Gastroesophageal sphincter (tissue), 4 donors: ENCODE measurements at places on chromosomes 2 and 18.

DNA sequence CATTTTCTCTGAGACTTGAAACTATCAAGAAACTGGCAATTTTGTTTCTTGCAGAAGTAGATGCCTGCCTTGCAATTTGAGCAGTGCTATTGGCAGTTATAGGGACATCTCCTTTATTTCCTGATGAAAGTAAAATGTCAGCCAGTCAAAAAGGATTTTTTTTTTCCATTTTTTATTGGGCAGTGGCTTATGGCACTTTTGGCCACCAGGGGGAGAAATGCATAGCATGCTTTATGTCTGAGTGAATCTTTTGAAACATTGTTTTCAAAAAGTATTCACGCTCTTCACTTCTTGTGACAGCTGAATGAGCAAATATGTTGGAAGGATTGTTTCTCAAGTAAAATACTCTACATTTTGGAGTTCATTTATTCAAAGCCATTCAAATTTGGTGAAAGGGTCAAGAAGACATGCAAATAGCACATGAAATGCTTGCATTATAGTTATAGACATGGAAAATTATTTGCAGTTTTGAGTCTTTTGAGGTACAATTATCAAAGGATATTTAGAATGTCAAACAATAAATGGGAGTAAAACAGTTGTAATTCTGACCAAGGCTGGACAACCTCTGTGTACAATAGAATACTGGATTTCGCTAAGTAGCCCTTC lies 491.0 kb downstream of the CDH2 start:
- no peak overlapping the region for H3K27ac ChIP-seq
- no peaks in the 10 kb centered on the region for H3K36me3 ChIP-seq
- ATAC-seq = no peak
- no peak overlapping the region for H3K4me3 ChIP-seq
- H3K4me1 ChIP-seq = no peaks in the 10 kb centered on the region
- H3K27me3 ChIP-seq = no peaks in the 10 kb centered on the region

- H3K4me1 ChIP-seq = no peaks in the 10 kb centered on the region
- no peaks in the 10 kb centered on the region for H3K27me3 ChIP-seq
- H3K4me3 ChIP-seq = no peak overlapping the region
- ATAC-seq = no peak
- peaks cover 56% of the 10 kb centered on the region for H3K36me3 ChIP-seq
- no peak overlapping the region for H3K27ac ChIP-seq
These were observed 48.7 kb downstream of the ST3GAL5 start for GRCh38 chr2:85840091-85840490.

- peak overlapping the region; percentile 97 for H3K4me3 ChIP-seq
- no peaks in the 10 kb centered on the region for H3K27me3 ChIP-seq
- H3K36me3 ChIP-seq = no peaks in the 10 kb centered on the region
- H3K27ac ChIP-seq = peak overlapping the region; percentile 88
- ATAC-seq = peak; percentile 20
These were observed 502 bp downstream of the MERTK start for GRCh38 chr2:111898703-111899514.

GRCh38 chr18:33696332-33697162 lies 118.5 kb downstream of the ASXL3 start:
- H3K4me3 ChIP-seq = no peak overlapping the region
- no peaks in the 10 kb centered on the region for H3K27me3 ChIP-seq
- H3K4me1 ChIP-seq = no peaks in the 10 kb centered on the region

GRCh38 chr2:208135794-208136715 lies 6.4 kb upstream of the CRYGC start:
- H3K27me3 ChIP-seq = no peaks in the 10 kb centered on the region
- H3K4me1 ChIP-seq = peaks cover 26% of the 10 kb centered on the region
- no peak overlapping the region for H3K4me3 ChIP-seq
- H3K36me3 ChIP-seq = no peaks in the 10 kb centered on the region

GRCh38 chr2:170313347-170313991 lies 135.5 kb downstream of the MYO3B start:
- no peaks in the 10 kb centered on the region for H3K4me1 ChIP-seq
- no peaks in the 10 kb centered on the region for H3K36me3 ChIP-seq
- peaks cover 12% of the 10 kb centered on the region for H3K27me3 ChIP-seq
- no peak for ATAC-seq

DNA sequence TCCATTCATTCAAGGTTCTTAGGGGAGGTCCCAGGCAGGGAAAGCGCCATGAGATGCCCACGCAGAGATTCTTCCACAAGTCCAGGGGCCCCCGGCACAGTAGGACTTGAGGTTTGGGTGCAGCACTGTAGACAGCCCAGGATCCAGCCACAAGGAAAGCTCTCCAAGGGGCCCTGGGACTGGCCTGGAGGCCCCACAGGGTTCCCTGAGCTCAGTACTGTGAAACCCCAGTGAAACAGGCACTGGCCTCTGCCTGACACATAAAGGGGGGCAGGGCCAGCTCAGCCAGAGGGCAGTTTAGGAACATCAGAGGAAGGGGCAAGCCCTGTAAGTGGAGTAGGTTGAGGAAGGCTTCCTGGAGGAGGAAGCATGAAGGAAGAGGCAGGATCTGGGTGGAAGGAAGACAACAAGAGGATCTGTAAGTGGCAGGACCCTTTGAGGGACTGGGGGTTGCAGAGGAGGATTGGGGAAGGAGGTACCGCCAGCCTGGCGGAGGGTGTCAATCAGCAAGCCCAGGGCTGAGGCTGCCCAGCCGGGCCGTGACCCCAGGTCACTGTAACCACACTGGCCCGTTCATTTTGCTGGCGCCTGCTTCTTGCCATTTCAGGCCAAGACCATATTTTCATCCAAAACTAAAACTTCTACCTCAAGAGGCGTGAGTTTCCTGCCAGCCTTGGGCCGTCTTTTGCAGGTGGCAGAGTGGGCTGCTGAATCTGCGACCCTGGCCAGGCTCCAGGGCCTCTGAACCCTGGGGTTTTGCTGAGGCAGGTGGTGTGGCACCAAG lies 175.2 kb downstream of the SMAD7 start:
- no peak overlapping the region for H3K4me3 ChIP-seq
- peaks cover 26% of the 10 kb centered on the region for H3K36me3 ChIP-seq
- H3K4me1 ChIP-seq = peaks cover 19% of the 10 kb centered on the region
- no peaks in the 10 kb centered on the region for H3K27me3 ChIP-seq
- H3K27ac ChIP-seq = no peak overlapping the region

DNA sequence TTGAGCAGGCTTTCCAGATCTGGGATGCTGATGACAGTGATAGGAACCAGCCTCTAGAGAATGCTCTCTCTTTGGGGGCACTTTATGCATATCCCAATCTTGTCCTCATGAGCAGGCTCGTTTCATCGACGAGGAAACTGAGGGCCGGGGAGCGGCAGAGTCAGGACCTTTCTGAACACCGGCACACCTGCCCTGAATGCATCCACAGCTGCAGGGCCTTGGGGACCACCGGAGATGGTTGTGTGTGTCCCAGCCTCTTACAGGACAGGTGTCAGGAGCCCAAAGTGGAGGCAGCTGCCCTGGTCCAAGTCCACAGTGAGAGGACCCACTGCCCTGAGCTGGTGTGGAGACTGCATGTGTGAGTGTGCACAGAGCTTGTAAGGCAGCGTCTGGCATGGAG lies 47.6 kb upstream of the FAHD2A start:
- no peak for ATAC-seq
- H3K4me3 ChIP-seq = no peak overlapping the region
- no peaks in the 10 kb centered on the region for H3K27me3 ChIP-seq
- H3K4me1 ChIP-seq = peaks cover 6% of the 10 kb centered on the region
- no peak overlapping the region for H3K27ac ChIP-seq
- H3K36me3 ChIP-seq = no peaks in the 10 kb centered on the region

- peaks cover 4% of the 10 kb centered on the region for H3K4me1 ChIP-seq
- ATAC-seq = no peak
- H3K27ac ChIP-seq = no peak overlapping the region
- no peak overlapping the region for H3K4me3 ChIP-seq
- H3K36me3 ChIP-seq = no peaks in the 10 kb centered on the region
These were observed 1.6 kb downstream of the NUP35 start for GRCh38 chr2:183125659-183126341.

GRCh38 chr2:42495234-42495581 lies 1.4 kb upstream of the KCNG3 start:
- ATAC-seq = no peak
- no peaks in the 10 kb centered on the region for H3K4me1 ChIP-seq
- H3K36me3 ChIP-seq = no peaks in the 10 kb centered on the region
- H3K27ac ChIP-seq = no peak overlapping the region
- no peak overlapping the region for H3K4me3 ChIP-seq
- peaks cover 54% of the 10 kb centered on the region for H3K27me3 ChIP-seq

DNA sequence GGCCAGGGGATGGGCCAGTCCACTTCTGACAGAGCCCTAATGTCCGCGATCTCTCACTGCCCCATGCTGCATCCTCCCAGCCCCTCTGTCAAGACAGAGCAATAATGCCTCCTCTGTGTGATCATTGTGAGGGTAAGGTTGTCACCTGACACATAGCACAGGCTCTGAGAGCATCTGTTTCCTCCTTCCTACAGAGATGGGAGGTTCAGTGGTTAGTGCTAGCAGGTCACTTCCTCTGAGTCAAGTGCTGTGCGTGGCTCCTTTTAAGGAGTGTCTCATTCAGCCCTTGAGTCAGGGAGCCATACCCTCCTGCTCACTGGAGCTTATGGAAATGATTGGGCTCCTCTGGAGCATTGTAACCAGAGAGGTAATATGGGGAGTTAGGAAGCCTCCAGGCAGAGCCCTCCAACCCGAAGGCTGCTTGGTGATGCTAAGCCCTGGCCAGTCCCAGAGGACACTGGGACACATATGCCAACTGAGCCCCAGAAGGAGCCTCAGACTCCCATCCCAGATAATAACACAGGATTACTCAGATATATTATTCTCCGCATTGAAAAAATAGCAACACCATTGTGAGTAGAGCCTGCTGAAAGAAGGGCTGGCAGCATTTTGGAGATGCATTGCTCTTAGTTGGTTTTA lies 189.0 kb downstream of the GALNT1 start:
- no peaks in the 10 kb centered on the region for H3K36me3 ChIP-seq
- H3K4me3 ChIP-seq = no peak overlapping the region
- no peak overlapping the region for H3K27ac ChIP-seq
- no peak for ATAC-seq
- H3K4me1 ChIP-seq = no peaks in the 10 kb centered on the region
- no peaks in the 10 kb centered on the region for H3K27me3 ChIP-seq

DNA sequence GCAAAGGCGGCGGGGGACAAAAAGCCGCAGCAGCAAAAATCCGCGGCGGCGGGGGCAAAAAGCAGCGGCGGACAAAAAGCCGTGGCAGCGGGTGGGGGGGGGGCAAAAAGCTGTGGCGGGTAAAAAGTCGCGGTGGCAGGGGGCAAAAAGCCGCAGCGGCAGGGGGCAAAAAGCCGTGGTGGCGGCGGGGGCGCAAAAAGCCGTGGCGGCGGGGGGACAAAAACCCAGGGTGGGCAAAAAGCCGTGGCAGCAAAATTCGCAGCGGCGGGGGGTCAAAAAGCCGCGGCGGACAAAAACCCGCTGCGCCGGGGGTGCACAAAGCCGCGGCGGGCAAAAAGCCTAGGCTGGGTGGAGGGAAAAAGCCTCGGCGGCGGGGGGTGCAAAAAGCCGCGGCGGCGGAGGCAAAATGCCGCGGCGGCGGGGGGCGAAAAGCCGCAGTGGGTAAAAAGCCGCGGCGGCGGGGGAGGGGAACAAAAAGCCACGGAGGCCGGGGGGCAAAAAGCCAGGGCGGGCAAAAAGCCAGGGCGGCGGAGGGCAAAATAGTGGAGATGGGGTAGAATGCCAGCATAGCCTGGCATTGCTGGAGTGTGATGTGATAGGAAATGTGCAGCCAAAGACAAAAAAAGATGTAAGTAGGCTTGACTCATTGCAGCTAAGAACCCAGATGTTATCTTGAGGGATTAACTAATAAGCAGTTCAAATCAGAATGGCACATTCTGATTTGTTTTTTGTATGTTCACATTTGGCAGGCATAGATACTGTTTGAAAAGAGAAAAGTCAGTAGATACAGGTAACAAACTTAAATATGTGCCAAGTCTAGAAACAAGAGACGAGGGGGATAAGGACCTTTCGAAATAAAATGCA lies 1076.3 kb downstream of the RPIA start:
- ATAC-seq = no peak
- H3K36me3 ChIP-seq = no peaks in the 10 kb centered on the region
- no peak overlapping the region for H3K27ac ChIP-seq
- no peak overlapping the region for H3K4me3 ChIP-seq

DNA sequence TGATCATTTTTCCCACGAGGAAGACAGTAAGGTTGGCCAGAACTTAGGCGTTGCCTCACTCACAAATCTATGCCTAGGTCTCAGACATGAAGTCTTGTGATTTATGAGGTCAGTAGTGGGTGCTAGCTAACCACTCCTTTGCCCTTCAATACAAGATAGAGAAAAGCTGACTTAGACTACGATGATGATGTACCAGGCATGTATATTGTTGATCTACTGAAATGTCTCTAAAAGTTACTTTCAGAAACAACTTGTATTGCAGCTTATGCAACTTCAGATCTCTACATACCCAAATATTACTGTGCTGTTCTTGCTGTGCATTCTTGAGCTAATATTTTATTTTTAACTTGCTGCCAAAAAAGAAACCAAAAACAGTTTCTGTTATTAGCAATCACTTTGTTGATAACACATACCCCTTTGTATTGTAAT lies 30.6 kb downstream of the MAPRE2 start:
- no peak for ATAC-seq
- peaks cover 56% of the 10 kb centered on the region for H3K4me1 ChIP-seq
- no peak overlapping the region for H3K4me3 ChIP-seq
- peak overlapping the region; percentile 9 for H3K27ac ChIP-seq

- no peaks in the 10 kb centered on the region for H3K4me1 ChIP-seq
- H3K36me3 ChIP-seq = no peaks in the 10 kb centered on the region
- no peak for ATAC-seq
These were observed 5.4 kb downstream of the UBE2F start for GRCh38 chr2:237972211-237972610.

DNA sequence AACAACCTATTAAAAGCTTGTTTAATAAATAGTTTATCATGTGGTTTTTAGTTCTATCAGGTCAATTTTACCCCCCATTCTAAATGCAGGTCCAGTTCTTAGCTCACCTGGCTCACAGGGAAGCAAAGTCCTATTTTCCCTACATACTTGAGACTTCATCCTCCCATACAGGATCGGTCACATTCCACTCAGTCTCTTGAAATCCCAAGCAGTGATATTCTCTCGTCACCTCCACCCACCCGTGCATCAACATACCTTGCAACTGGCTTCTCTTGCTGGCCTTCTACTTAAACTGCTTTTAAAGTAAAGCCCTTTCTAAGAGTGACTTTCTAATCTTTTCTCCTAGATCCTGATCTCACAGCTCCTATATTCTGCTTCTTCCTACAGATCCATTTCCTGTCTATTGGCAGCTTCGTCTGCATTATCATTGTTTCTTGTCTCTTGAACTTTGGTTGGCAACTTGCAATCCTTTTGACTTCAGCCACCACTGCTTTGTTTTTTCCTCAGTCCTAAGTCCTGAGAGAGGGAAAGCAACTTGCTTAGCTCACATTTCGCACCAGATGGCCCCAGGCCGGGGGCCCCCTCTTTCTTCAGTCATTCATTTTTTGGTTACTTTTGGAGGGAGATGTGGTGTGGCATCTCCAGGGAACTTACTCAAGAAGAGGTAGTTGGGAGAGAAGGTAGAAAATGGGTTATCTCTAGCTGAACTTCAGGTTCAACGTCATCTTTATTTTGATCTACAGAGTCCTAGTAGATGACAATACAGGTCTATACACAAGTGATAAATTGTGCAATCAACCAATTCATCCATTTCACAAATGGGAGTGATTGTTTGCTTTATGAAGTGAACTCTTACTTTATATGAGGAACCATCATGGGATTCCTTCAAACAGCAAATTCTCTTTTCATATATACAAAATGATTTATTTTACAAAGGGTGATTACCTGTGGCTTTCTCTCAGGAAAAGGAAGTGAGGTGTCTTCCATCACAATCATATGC lies 23.9 kb upstream of the NCOA1 start:
- ATAC-seq = no peak
- H3K27me3 ChIP-seq = no peaks in the 10 kb centered on the region
- H3K27ac ChIP-seq = no peak overlapping the region
- no peaks in the 10 kb centered on the region for H3K36me3 ChIP-seq
- no peaks in the 10 kb centered on the region for H3K4me1 ChIP-seq

GRCh38 chr2:120982598-120982997 lies 246.9 kb downstream of the GLI2 start:
- no peaks in the 10 kb centered on the region for H3K4me1 ChIP-seq
- H3K36me3 ChIP-seq = peaks cover 84% of the 10 kb centered on the region
- ATAC-seq = no peak
- H3K4me3 ChIP-seq = no peak overlapping the region
